ENCODE measurements at places on chromosomes 16 and 17.

GRCh38 chr16:81442220-81442915 lies 2.2 kb upstream of the CMIP start:
- DNase-seq = no peak

DNA sequence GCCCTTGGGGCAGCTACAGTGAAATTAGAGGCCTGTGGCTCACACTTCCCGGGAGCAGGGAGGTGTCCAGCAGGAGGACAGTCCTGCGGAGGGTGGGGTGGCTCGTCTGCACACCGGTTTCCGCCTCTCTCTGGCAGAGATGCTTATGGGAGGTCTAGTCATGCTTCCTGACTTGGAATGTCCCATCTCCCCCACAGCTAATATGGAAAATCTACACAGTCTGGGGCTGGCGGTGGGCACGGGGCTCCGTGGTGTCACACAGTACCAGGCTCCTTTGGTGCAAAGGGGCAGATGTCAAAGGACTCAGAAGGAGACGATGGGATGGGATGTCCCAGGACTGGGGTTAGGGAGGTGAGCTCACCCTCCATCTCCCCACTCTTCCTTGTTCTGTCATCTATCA lies 44.1 kb upstream of the DOC2B start:
- no peak for DNase-seq

GRCh38 chr16:69105501-69106361 lies at the start of gene HAS3:
Gene HAS3, plus strand, starts transcription at chr16:69105653. Its CDS starts 3,743 bp downstream, at chr16:69109396.
- DNase-seq = no peak

- DNase-seq = no peak
Observed at GRCh38 chr17:63998721-63999679, 849 bp downstream of the PRR29 start.

GRCh38 chr17:50062293-50063243 lies 6.7 kb downstream of the ITGA3 start:
- DNase-seq = no peak

GRCh38 chr16:49474741-49475140 lies 101.1 kb downstream of the C16orf78 start:
- no peak for DNase-seq

DNA sequence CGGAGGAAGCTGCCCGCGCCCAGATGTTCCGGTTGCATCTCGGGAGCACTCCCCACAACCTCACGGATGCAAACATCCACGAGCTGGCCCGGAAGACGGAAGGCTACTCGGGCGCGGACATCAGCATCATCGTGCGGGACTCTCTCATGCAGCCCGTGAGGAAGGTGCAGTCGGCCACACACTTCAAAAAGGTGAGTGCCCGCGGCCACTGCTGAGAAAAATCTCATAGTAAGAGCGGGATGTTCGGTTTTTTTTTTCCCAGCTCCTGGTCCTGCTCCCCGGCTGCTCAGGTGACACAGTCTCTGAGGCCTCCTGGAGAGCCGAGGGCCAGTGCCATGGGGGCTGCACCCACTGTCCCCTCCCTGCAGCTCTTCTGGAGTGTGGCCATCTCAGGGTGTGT lies 9.3 kb downstream of the PDF start:
- no peak for DNase-seq
